ENCODE measurements at places on chromosomes 13 and 19.

DNA sequence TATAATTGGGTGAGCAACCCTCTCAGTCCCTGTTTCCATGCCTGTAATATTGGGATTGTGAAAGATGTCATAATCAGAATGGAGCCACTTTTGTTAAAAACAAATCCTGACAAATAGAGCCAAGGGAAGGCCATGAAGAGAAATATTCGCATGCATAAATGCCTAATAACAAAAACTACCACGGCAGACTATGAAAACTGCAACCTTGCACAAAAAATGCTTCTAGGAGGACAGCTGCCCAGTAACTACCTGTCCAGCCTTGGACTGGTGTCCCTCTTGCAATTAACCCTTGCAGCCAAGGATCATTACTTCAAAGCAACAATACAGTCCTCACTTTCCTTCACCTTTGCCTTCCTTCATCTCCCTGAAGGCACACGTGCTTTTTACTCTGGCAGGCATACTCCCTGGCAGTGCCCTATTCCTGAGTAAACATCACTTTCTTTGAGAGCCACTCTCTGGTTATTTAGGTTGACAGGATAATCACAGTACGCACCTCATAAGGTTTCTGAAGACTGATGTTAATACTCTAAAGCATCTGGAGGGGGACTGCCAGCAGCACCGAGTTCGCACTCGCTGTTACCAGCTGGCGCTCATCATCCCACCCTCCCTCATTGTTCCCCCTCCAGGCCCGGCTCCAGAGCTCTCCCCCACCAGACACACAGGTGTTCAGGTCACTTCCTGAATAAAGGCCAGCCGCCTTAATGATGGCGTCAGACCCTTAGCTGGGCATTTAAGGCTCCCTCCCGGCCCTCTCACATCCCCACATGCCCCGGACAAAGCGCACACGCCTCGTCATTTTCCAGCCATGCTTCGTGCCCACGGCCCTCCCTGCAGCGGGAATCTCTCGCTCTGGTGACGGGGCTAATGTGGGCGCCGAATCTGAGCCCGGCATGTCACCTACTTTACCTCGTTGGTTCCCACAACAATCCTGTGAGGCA, 57.3 kb downstream of the CDADC1 start:
- DNase-seq, result no peak

DNA sequence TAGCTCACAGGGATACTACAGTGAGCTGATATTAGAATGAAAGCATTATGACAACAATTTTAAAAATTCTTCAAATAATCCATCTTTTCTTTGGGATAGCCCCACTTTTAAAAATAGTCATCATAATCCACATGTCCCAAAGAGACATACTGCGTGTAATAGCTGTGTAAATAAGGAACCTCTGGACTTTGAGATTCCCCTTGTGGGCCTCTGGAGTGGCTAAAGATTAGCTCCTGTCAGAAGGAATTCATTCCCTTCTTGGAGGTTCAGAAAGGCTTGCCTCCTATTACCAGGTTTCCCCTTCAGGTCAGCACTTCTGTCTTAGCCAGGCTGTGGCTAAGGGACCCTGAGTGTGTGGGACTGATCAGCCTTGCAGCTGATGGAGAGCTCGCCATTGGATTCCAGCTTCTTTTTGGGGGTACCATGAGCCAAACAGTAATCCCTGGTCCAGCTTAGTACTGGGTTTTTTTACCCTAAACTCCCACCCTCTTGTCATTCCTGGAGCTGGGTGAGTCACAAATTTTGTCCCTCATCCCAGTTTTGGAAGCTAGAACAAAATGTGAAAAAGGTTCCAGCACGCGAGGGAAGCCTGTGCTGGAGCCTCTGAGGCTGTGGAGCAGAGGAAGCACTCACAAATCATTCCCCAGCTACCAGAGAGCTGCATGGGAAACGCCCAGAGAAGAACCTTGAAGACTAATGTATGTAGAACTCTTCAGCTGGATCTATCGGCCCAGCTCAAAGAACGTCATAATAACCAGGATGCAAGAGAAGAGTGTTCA, 96.7 kb downstream of the RNASEH2B start:
- DNase-seq, result no peak

GRCh38 chr19:2636897-2637683, 65.4 kb downstream of the GNG7 start:
- peak; percentile 82 for DNase-seq

GRCh38 chr13:112521073-112521685, 66.8 kb downstream of the TUBGCP3 start:
- no peak for DNase-seq

DNA sequence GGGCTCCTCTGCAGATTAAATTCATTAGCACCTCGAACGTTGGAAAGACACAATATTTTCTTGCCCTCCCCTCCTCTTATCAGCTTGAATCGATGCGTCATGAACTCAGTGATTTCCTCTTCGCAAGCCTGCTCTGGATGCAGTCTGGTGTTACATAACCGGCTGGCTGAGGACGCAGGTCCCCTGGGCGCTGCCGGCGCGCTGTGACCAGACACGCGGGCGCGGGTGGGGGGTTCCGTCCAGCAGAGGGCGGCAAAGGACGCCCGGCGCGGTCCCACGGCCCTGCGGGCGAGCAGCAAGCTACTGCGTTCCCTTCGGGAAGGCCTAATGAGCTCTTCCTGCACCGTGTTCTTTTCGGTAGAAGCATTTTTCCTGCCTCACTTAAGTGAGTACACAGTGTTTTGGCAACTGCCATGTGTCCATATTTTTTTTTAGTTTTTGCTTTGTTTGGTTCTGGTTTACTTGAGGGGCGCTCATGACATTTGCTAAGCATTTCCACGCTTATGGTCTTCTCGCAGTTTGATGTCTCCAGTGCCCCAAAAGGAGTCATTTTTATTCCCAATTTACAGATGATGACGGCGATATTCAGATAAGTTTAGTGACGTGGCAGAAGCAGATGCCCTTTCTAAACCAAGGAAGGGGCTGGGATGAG, 112.2 kb upstream of the MBNL2 start:
- peak; percentile 86 for DNase-seq

- DNase-seq, result no peak
Measured at GRCh38 chr13:35700671-35701070, 224.2 kb upstream of the MAB21L1 start.

DNA sequence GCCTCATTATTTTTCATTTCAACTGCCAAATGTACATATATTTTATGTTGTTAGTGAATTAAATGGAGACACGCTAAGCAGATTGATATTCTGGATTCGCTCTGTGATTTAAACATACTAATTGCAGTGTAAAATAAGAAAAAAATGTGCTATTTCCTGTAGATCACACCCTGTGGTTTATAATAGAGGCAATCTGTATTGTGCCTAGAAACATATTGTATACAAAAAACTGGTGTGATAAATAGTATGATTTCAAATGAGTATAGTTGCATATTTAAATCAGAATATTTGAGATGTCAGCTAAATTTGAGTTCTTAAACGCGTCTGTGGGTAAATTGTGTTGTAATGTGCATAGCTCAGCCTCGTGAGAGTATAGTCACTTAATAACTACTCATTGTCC, 643.9 kb downstream of the TBC1D4 start:
- no peak for DNase-seq

DNA sequence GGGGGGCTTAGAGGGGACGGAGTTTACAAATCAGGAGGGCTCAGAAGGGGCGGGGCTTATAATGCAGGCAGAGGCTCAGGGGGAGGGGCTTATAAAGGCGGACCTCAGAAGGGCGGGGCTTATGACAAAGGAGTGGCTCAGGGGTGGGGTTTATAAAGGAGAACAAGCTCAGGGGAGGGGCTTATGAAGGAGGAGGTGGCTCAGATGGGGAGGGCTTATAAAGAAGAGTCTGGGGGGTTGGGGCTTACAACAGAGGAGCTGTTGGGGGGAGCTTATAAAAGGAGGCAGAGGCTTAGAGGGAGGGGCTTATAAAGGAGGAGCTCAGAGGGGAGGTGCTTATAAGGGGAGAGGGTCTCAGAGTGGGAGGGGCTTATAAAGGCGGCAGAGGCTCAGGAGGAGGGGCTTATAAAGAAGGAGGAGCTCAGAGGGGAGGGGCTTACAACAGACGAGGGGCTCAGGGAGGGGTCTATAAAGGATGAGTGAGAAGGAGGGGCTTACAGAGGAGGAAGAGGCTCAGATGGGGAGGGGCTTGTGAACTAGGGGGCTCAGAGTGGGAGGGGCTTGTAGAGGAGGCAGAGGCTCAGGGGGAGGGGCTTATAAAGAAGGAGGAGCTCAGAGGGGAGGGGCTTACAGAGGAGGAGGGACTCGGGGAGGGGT, 1.0 kb downstream of the SMIM24 start:
- DNase-seq, result peak; percentile 60

DNA sequence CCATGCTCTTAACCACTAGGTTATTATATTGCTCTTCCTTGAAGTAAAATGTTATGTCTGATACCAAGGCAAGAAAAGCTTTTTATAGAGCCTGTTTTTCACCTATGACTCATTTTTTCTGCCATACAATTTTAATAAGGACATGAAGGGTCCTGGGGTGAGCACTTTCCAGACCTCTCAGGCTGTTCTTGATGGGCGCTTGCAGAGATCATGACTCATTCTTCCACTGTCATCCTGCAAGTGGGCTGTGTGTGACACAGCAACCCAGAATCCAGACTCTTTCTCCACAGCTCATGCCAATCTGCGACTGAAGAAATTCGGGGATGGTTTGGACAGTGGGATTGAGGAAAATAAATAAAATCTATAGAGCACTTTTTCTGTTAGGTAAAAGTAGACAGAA, 506.7 kb upstream of the NBEA start:
- DNase-seq, result no peak

- no peak for DNase-seq
Measured at GRCh38 chr19:5339198-5339949, 1.2 kb downstream of the PTPRS start.

- DNase-seq, result no peak
Measured at GRCh38 chr13:46383383-46383782, 3.7 kb downstream of the RUBCNL start.

DNA sequence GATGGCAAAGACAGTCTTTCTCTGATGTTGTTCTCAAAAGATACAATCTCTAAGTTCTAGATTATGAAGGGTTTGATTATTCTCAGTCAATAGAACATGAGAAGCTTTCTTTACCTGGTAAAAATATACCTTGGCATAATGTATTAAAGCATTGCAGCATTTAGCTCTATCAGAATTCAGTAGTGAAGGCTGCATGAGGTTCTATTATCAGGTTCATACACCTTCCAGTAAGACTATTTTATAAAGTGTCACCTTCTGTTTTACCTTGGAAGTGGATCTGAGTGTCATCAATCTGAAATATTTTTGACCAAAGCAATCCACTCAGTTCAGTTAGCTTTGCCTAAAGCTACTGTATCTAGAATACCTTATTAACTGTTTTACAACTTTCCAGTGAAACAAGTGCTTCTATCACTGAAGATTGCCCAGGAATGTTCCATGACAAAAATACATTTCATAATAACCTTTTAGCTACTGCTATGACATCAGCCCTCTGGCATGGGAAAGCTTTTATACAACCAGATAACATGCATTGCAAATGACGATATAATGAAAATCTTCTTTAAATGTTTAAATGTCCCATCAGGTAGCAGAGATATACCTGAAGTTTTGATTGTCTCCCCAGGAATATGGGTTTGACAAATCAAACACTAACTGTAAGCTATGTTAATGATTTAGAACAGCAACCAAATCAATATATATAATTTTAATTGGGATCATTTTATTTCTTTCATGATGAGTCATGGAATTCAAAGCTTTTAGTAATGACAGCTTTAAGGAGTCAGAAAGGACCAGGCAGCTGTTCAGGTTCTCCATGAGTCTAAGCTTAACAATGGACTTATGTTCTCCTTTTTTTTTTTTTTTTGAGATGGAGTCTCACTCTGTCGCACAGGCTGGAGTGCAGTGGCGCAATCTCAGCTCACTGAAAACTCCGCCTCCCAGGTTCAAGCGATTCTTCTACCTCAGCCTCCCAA, 72.2 kb downstream of the UFM1 start:
- DNase-seq, result no peak

DNA sequence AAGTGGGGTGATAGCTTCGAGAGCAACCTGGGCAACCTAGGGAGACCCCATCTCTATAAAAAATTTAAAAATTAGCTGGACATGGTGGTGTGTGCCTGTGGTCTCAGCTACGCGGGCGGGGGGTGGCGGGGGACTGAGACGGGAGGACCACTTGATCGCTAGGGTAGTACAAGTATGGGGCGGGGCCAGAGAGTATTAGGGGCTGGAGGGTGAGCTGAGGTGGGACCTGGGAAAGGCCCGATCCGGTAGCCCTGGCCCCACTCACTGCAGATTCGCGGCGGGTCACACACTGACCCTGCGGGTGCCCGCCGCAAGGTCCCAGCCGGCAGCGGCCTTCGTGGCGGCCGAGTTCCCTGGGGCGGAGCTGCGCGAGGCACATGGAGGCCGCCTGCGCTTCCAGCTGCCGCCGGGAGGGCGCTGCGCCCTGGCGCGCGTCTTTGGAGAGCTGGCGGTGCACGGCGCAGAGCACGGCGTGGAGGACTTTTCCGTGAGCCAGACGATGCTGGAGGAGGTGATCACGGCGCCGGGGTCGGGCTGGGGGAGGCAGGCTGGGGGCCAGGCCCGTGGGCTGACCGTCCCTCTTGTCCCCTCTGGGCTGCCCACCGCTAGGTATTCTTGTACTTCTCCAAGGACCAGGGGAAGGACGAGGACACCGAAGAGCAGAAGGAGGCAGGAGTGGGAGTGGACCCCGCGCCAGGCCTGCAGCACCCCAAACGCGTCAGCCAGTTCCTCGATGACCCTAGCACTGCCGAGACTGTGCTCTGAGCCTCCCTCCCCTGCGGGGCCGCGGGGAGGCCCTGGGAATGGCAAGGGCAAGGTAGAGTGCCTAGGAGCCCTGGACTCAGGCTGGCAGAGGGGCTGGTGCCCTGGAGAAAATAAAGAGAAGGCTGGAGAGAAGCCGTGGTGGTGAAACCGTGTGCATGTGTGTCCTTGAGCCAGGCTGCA, 2.0 kb upstream of the ARHGAP45 start:
- peak; percentile 80 for DNase-seq

- no peak for DNase-seq
Measured at GRCh38 chr19:954272-954671, 28.4 kb downstream of the ARID3A start.

- DNase-seq, result no peak
Measured at GRCh38 chr19:18608805-18609716, 2.5 kb upstream of the CRLF1 start.

GRCh38 chr19:46660551-46661019, 397 bp downstream of the DACT3 start:
- no peak for DNase-seq

GRCh38 chr13:98492335-98493041, 84.4 kb downstream of the STK24 start:
- DNase-seq, result no peak

All from activated CD4-positive, alpha-beta memory T cell treated with anti-CD3 and anti-CD28 coated beads for 36 hours (primary cell).